ENCODE measurements at places on chromosomes 13 and 19. TPM values are rescaled to one million over a fixed set of nuclear protein-coding genes. Genes with fewer than 3 reads are reported as not detected.

GRCh38 chr13:39095500-39095899 lies 57.2 kb downstream of the NHLRC3 start:
- H3K27me3 ChIP-seq = no peaks in the 10 kb centered on the region
- no peak overlapping the region for H3K27ac ChIP-seq
- no peak overlapping the region for H3K4me3 ChIP-seq

DNA sequence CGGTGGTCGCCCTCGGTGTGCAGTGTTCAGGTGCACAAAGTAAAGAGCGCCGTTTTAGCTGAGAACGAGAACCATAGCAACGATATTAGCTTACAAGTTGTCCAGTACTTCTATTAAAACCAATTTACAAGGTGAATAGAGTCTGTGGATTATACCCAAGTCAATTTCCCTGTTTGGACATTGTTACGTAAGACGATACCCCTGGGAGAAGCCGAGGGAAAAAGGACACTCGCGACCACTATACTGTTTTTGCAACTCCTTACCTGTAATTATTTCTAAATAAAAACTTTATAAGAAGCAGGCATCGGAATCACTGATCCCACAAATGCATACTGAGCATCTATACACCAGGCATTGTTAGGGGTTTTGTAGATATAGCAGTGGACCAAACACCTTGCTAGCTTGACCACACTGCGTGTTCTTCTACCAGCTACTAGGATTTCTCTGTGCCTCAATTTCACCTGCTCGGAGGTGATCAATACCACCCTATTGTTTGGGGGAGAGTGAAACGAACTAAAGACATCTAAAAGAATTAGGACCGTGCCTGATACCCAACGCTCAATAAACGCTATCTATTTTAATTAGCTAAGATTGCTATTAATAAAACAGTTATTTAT lies 488 bp upstream of the EEF2 start:
- H3K4me3 ChIP-seq = peak overlapping the region; percentile 58
- DNase-seq = no peak
- H3K27me3 ChIP-seq = no peaks in the 10 kb centered on the region
- H3K36me3 ChIP-seq = peaks cover 25% of the 10 kb centered on the region
- no peak overlapping the region for H3K27ac ChIP-seq

The CGB8 gene
- total RNA-seq = not detected

DNA sequence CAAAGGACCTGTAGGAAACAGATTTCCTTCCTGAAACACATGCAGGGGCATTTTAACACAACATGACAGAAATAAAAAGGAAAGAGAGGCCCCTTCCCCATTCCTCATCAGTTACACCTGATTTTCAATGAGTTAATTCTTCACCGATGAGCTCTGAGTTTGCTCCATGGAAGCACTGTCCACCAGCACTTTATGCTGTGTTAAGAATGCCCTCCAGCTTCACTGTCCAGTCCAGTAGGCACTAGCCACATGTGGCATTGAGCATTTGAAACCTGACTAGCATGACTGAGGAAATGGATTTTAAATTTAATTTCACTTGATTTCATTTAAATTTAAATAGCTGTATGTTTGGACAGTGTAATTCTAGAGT lies 217.2 kb upstream of the SLC10A2 start:
- no peak overlapping the region for H3K4me3 ChIP-seq
- DNase-seq = no peak
- peaks cover 3% of the 10 kb centered on the region for H3K4me1 ChIP-seq
- H3K36me3 ChIP-seq = no peaks in the 10 kb centered on the region

The TMEM59L gene
- total RNA-seq = 5.9 TPM

GRCh38 chr13:65592731-65593130 lies 1637.4 kb downstream of the PCDH9 start:
- no peaks in the 10 kb centered on the region for H3K27me3 ChIP-seq
- H3K4me1 ChIP-seq = no peaks in the 10 kb centered on the region
- H3K36me3 ChIP-seq = no peaks in the 10 kb centered on the region
- H3K4me3 ChIP-seq = no peak overlapping the region
- no peak overlapping the region for H3K27ac ChIP-seq

The TEX29 gene
- total RNA-seq = not detected

The CALR3 gene
- not detected for total RNA-seq

- no peaks in the 10 kb centered on the region for H3K36me3 ChIP-seq
- DNase-seq = no peak
- no peaks in the 10 kb centered on the region for H3K27me3 ChIP-seq
- H3K27ac ChIP-seq = no peak overlapping the region
- H3K4me3 ChIP-seq = peak overlapping the region; percentile 42
Observed at GRCh38 chr19:16001481-16002312, 52.9 kb downstream of the OR10H4 start.

GRCh38 chr19:17775991-17776803 lies 18.7 kb upstream of the B3GNT3 start:
- no peak overlapping the region for H3K27ac ChIP-seq
- H3K4me3 ChIP-seq = no peak overlapping the region
- no peaks in the 10 kb centered on the region for H3K27me3 ChIP-seq
- DNase-seq = no peak

DNA sequence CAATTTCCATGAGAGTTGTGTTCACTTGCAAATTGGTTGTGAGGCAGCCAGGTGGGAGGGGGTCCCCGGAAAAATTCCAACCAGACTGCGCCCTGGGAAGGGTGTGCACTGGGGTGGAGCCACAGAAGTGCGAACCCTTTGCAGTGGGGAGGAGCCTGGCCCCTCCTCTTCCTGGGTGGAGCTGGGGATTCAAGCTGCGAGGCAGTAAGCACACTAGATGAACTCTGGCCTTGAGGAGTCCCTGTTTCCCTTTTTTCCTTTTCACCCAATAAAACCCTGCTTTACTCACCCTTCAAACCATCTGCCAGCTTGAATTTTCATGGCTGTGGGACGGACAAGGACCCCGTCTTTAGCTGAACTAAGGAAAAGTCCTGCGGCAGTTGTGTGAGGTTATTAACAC lies 31.0 kb upstream of the MBNL2 start:
- no peaks in the 10 kb centered on the region for H3K36me3 ChIP-seq
- no peaks in the 10 kb centered on the region for H3K27me3 ChIP-seq
- no peaks in the 10 kb centered on the region for H3K4me1 ChIP-seq

The SULT2A1 gene
- not detected for total RNA-seq

DNA sequence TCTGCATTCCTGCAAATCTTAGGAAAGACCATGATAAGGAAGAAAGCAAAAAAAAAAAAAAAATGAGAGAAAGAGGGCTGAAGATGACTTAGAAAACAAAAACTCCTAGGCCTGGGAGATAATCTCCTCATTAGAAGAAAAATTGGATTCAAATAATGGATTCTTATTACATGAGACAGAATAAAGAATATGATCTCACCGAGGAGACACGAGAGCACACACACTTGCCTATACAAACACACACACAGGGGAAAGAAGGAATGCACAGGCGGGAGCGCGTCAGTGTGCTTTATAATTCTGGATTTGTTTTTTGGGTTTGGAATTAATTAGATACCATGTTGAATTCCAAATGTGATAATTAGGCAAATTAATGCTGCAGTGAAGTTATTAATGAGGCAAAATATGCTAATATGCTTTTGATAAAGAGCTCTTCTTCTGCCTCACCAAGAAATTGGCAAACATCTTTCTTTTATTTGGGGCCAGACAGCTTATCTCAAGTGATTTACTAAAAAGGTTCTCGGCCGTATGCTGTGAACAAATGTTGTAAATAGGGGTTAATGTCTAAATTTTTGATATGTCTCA lies 36.1 kb upstream of the PCDH8 start:
- no peaks in the 10 kb centered on the region for H3K27me3 ChIP-seq
- no peak for DNase-seq
- H3K27ac ChIP-seq = no peak overlapping the region
- H3K4me1 ChIP-seq = no peaks in the 10 kb centered on the region
- no peaks in the 10 kb centered on the region for H3K36me3 ChIP-seq

DNA sequence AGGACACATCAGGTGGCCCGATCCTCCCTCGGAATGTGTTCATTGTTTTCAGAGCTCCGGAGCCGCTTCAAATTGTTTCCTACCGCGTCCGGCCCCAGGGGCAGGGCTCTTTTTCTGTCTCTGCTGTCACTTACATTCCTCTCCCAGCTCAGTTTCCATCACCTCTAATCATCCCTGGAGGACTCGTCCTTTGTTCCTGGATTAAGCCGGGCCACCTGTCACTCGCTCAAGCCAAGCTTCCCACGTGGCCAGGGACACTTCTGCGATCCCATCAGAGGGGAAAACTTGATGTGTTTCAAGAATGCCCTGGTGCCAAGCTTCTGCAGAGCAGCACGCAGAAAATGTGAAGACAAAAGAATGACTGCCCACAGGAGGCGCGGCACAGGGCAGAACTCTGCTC lies 13.5 kb downstream of the IL17D start:
- H3K4me3 ChIP-seq = no peak overlapping the region
- H3K27me3 ChIP-seq = no peaks in the 10 kb centered on the region
- H3K36me3 ChIP-seq = no peaks in the 10 kb centered on the region
- DNase-seq = no peak

DNA sequence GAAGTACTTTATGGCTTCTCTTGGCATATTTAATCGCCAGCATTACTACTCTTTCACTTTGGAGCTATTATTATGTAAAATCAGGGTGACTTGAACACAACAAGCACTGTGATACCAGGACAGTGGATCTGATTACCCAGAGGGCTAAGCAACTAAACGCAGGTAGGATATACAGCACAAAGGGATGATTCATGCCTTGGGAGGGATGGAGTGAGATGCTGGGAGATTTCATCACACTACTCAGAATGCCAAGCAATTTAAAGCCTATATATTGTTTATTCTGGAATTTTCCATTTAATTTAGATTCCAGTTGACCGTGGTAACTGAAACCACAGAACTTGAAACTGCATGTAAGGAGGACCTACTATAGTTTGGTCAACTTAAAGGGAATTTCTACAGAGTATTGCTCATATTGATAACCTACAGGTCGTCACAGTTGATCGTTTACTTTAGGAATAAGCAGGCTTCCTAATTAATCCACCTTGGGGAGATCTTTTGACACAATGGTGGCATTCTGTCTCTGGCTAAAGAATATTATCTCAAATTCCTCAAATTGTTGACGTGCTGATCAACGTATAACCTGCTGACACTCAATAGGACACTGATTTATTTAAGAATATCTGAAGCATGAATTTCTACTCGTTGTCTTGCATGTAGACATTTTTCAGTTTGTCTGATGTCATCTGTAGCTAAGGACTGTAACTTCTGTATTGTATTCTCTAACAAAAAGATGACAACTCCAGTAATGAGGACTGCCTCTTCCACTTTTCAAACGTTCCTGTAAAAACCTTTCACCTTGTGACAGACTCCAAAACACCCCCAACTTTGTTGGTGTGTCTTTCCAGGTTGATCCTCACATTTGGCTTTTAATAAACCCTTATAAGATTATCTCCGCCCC lies 254.2 kb downstream of the GPC5 start:
- no peak for DNase-seq
- no peaks in the 10 kb centered on the region for H3K36me3 ChIP-seq
- H3K4me3 ChIP-seq = no peak overlapping the region
- H3K27ac ChIP-seq = no peak overlapping the region
- H3K4me1 ChIP-seq = no peaks in the 10 kb centered on the region
- H3K27me3 ChIP-seq = no peaks in the 10 kb centered on the region

The PLVAP gene
- 195 TPM for total RNA-seq

- no peaks in the 10 kb centered on the region for H3K4me1 ChIP-seq
- no peaks in the 10 kb centered on the region for H3K36me3 ChIP-seq
- DNase-seq = no peak
- no peak overlapping the region for H3K4me3 ChIP-seq
- H3K27me3 ChIP-seq = no peaks in the 10 kb centered on the region
- no peak overlapping the region for H3K27ac ChIP-seq
Observed at GRCh38 chr13:59495299-59495698, 668.4 kb downstream of the DIAPH3 start.

GRCh38 chr19:10864538-10864899 lies 6.8 kb upstream of the CARM1 start:
- H3K4me3 ChIP-seq = no peak overlapping the region
- peaks cover 2% of the 10 kb centered on the region for H3K4me1 ChIP-seq
- H3K36me3 ChIP-seq = no peaks in the 10 kb centered on the region
- DNase-seq = peak; percentile 93
- H3K27me3 ChIP-seq = no peaks in the 10 kb centered on the region
- H3K27ac ChIP-seq = no peak overlapping the region

DNA sequence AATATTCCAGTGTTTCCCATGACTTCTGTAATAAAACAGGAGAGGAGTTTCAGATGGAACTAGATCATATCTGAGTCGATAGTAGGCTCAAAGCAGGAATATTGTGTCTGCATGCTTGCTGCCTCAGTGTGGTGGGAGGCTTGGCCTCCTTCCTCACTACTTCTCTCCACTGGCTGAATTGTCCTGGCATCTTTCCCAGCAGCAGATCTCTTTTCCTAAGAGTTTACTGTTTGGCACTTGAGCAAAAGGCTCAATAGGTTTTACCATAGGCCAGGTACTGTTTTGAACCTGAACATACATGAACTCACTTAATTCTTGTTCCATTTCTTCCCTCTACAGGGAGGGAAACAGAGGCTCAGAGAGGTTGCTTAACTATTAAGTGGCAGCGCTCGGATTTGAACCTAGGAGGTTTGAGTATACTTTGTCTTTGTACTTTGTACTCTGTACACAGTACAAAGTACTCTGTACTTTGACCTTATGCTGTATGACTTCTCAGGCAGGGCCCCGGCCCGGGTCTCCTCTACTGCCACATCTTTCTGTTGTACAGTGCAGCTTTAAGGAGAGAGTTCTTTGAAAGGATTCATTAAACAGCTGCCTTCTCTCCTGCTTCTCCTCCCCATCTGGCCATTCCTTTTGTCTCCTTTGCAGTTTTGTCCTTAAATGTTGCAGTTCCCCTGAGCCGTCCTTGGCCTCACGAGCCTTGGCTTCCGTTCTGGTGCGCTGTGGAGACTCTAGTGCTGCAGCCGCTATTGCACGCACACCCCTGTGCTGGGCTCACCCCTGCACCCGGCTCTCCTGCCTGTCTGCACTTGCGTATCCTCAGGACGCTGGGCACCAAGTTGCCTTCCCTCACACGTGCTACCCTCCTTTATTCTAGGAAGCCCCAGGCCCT lies 8.1 kb downstream of the B3GLCT start:
- H3K4me3 ChIP-seq = no peak overlapping the region
- no peaks in the 10 kb centered on the region for H3K36me3 ChIP-seq
- no peak for DNase-seq
- H3K27me3 ChIP-seq = no peaks in the 10 kb centered on the region
- H3K4me1 ChIP-seq = no peaks in the 10 kb centered on the region
- no peak overlapping the region for H3K27ac ChIP-seq

GRCh38 chr19:13823256-13823655 lies 28.0 kb downstream of the ZSWIM4 start:
- no peak overlapping the region for H3K4me3 ChIP-seq
- DNase-seq = no peak
- H3K27me3 ChIP-seq = no peaks in the 10 kb centered on the region
- H3K36me3 ChIP-seq = peaks cover 9% of the 10 kb centered on the region
- H3K4me1 ChIP-seq = no peaks in the 10 kb centered on the region
